Suprapubic skin (tissue), 4 donors: ENCODE measurements at places on chromosomes 1 and 21.

- no peaks in the 10 kb centered on the region for H3K27me3 ChIP-seq
- H3K4me1 ChIP-seq: peaks cover 2% of the 10 kb centered on the region
- peaks cover 34% of the 10 kb centered on the region for H3K36me3 ChIP-seq
- no peak for DNase-seq
- H3K27ac ChIP-seq: no peak overlapping the region
These were observed 74.4 kb downstream of the EPS15 start for GRCh38 chr1:51444534-51445192.

DNA sequence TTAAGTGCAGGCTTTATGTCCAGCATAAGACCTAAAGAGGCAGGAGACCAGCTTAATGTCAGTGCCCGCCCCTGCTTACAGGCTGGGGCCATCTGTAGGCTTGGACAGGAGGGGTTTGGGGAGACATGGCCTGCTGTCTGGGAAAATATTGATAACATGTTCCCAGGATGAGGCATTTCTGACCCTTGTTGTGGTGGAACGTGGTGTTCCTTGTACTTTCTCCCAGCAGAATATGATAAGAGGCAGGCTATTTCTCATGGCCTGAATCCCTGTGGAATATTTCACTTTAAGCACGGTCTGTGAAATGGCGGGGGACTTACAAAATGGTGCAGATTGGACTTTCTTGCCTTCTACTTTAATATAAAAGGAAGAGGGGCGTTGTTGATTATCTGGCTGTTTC is 41.9 kb upstream of the PLA2G5 start:
- H3K36me3 ChIP-seq: no peaks in the 10 kb centered on the region
- no peak for DNase-seq
- H3K4me3 ChIP-seq: no peak overlapping the region
- no peak overlapping the region for H3K27ac ChIP-seq
- H3K27me3 ChIP-seq: no peaks in the 10 kb centered on the region
- no peaks in the 10 kb centered on the region for H3K4me1 ChIP-seq

DNA sequence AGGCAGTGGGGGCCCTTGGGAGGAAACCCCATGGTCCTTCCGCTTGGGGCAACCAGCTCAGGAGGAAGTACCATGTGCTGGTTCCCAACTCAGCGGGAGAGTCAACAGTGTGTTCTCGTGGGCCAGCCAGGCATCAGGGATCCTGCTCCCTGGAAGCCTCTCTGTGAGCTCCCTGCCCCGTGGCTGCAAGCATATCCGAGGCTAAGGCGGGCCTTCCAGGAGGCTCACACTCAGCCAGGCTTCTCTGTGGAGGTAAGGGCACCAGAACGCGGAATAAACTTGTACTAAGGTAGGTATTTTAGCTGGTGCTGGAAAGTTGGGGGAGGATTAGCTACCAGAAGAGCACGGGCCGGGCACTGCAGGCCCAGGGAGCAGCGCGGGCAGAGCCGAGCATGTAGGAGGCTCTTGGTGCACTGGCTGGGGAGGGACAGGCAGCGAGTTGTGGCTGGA is 74.7 kb upstream of the POU3F1 start:
- H3K4me1 ChIP-seq: peaks cover 62% of the 10 kb centered on the region
- H3K27ac ChIP-seq: peak overlapping the region; percentile 19
- H3K36me3 ChIP-seq: no peaks in the 10 kb centered on the region
- no peak for DNase-seq

GRCh38 chr21:31509194-31510017 is 150.1 kb upstream of the SOD1 start:
- no peaks in the 10 kb centered on the region for H3K36me3 ChIP-seq
- DNase-seq: no peak
- H3K4me1 ChIP-seq: peaks cover 37% of the 10 kb centered on the region
- peak overlapping the region; percentile 48 for H3K27ac ChIP-seq
- H3K27me3 ChIP-seq: no peaks in the 10 kb centered on the region

- H3K27ac ChIP-seq: no peak overlapping the region
- no peak overlapping the region for H3K4me3 ChIP-seq
- no peak for DNase-seq
- no peaks in the 10 kb centered on the region for H3K36me3 ChIP-seq
These were observed 150.6 kb upstream of the ZC3H12A start for GRCh38 chr1:37323486-37324377.

- no peak overlapping the region for H3K27ac ChIP-seq
- no peaks in the 10 kb centered on the region for H3K4me1 ChIP-seq
- no peak for DNase-seq
- H3K4me3 ChIP-seq: no peak overlapping the region
These were observed 959.0 kb downstream of the PLA2G4A start for GRCh38 chr1:187787736-187788135.
